ENCODE measurements at places on chromosomes 11 and 22.

- DNase-seq = peak; percentile 47
Observed at GRCh38 chr22:50270666-50271394, 650 bp upstream of the MAPK11 start.

GRCh38 chr11:61626580-61627380, 45.9 kb upstream of the SYT7 start:
- no peak for DNase-seq

- no peak for DNase-seq
Observed at GRCh38 chr11:129418039-129418438, 42.4 kb downstream of the BARX2 start.

GRCh38 chr22:28075358-28075981, 156.4 kb upstream of the PITPNB start:
- DNase-seq = no peak

- no peak for DNase-seq
Observed at GRCh38 chr11:45917286-45917622, 423 bp downstream of the PEX16 start.

DNA sequence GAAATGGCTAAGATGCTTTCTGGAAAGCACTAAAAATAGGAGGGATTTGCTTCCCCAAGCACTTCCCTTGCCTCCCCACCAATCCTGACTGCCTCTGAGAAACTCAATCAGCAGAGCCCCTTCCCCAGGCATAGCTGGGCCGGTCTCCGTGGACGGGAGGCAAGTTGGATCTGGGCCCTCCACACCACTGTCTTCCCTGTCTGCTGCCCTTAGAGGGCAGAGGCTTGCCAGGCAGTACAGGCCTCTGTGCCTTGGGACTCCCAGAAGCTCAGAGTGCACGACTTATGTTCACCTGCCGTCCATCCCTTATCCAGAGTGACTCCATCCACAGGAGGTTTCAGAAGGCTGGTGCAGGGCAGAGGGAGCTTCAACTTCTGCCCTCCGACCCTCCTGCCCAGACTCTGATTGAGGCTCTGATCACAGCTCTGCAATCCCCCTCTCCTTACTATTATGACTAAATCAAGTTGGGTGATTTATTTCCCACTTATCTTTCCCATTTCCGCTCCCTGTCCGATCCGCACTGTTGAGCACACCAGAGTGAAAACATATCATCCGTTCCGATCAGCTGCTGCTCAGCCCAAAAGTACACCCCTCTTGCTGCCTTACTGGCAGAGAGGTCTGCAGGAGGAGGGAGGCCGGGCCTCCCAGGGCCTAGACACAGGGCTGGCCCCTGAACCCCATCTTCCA, 71.8 kb downstream of the DSCAML1 start:
- no peak for DNase-seq

- no peak for DNase-seq
Observed at GRCh38 chr11:69931060-69931910, 112.1 kb upstream of the FGF3 start.

GRCh38 chr11:33089776-33090175, 50.4 kb downstream of the TCP11L1 start:
- no peak for DNase-seq

DNA sequence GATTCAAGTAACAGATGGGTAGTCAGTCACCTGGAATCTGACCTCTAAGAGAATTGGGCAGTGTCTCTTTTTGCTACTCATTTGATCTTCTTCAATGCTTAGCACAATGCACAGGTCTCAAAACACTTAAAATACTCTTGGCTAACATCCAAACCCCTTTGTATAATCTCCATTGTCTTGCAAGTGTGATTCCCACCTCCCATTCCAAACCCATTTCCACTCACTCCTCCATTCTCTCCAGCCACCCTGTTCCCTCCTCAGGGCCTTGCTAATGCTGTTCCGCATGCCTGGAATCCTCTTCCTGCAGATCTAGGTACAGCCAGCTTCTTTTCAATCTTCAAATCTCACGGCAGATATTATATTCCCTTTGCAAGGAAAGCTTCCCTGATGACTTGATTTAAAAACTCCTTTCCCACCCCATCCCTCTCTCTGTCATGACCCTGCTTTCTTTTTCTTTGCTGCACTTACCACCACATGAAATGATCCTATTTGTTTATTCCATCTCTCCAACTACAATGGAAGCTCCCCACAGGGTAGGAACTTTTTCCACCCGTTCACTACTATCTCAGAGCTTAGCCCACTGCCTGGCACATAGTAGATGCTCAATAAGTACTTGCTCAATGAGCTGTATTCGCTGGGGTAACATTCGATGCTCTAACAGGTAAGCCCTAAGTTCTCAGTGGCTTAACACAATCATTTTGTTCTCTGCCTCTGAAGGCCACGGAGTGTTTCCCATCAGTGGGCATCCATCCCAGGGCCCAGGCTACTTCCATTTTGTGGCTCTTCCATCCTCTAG, 121.7 kb downstream of the MN1 start:
- DNase-seq = no peak

DNA sequence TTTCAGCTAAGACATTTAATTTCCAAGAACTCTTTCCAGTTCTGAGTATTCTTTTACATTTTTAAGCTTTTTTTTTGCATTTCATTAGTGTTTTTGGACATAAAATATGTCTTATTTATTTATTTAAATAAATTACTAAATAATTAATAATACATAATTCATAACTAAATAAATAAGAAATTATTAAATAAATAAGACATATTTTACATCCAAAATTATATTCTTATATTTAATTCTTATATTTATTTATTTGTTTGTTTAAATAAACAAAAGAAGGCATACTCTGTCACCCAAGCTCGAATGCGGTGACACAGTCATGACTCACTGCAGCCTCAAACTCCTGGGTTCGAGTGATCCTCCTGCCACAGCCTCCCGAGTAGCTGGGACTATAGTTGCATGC, 3.1 kb upstream of the MMP27 start:
- DNase-seq = no peak

GRCh38 chr11:65896034-65896999, 3.9 kb downstream of the FOSL1 start:
- no peak for DNase-seq

GRCh38 chr11:96149743-96150555, 193.0 kb downstream of the MAML2 start:
- no peak for DNase-seq

DNA sequence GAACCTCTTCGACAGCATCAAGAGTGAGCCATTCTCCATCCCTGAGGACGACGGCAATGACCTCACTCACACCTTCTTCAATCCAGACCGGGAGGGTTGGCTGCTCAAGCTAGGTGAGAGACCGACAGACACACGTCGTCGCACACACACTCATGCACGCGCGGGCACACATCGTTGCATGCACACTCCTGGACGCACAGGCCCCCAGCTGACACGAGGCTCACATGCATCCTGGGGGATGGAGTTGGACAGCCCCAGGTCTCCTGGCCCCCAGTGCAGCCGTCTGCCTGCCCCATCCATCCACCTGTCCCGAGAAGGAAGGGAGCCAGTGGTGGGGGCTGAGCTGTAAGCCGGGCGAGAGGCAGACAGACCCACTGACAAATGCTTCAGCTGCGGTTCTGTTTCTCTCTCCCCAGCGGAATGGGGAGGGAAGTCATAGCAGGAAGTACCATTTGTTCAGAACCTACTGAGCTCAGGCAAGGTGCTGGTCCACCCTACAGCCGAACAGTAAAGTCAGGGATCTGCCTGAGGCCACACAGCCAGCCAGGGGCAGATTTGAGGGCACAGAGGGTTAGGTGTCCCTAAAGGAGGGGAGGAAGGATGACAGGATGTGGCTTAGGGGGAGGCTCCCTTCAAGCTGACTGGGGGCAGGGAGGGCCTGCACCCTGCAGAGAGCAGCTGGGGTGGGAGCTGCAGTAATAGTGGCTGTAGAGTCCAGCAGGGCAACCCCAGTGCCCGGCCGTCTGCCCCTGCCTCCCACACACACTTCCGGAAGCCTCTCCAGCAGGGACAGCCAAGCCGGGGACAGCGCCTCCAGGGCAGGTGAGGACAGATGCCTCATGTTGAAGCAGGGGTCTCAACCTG, 27.1 kb downstream of the CYTH4 start:
- no peak for DNase-seq

DNA sequence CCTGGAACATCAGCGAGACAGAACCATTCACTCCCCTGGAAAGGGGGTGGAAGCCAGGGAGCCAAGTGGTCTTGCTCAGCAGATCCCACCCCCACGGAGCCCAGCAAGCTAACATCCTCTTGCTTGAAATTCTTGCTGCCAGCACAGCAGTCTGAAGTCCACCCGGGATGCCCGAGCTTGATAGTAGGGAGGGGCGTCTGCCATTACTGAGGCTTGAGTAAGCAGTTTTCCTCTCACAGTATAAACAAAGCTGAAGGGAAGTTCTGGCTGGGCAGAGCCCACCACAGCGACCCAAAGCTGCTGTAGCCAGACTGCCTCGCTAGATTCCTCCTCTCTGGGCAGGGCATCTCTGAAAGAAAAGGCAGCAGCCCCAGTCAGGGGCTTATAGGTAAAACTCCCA, 764.8 kb upstream of the LUZP2 start:
- DNase-seq = no peak

DNA sequence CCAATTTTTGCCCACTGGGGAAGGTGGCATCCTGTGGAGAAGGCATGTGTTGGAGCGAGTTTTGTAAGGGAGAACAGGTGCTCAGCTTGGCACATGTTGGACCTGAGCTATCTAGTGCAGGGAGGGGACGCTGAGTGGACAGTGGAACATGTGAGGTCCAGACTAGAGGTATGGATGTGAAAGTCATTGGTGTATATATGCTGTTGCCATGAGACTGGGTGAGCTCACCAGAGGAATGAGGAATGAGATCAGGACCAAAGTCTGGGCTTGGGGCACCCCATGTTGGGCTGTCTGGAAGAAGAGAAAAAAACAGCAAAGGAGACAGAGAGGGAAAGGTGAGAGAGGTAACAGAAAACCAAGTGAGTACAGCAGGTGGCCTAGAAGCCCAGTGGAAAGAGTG, 12.3 kb upstream of the SYT7 start:
- no peak for DNase-seq

DNA sequence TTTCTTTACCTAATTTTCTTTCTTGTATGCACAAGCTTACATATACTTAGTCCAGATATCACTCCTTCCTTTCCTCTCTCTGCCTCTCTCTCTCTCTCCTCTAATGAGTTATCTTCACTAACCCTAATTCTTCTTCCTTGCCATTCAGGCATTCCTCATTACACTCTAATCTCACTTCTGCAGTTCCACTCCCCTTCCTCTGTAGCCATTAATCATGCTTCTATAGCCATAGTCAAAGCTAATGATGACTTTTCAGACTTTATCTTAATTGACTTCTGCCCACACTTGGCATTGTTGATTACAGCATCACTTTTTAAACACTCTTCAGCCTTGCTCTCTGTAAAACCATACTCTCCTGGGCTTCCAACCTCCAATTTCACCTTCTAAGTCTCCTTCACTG, 35.3 kb upstream of the SC5D start:
- no peak for DNase-seq

DNA sequence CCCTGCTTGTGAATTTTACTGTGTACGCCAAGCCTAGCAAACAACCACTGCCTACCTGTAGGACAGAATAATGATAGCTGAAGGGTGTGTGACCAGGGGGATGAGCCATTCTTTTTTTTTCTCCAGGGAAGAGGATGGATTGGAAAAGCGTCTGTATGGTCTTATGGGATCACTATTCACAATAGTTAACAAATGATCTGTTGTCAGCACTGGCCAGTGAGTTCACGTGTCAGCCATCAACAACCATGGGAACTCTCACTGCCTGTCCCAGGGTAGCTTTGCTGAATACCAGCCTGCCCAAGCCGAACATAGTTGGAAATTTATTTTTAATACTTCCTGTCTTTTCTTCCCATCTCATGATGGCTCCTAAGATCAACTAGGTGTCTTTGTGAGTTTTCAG, 170.2 kb downstream of the ST3GAL4 start:
- DNase-seq = no peak

DNA sequence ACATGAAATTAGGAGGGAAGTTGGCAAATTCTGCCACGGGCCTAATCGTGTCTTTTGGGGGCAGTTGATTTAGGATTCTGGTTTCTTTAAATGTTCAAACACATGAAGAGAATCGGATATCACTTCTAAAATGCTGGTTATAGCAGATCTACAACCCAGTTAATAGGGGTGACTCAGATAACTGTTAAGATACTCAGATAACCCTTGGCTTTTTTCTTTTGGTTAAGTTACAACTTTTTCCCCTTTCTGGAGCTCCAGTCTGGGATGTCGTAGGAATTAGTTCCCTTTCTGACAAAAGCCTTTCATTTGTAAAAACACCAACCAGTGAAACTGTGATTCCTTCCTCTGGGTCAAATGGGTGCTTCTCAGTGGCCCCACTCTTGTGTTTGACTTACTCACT, 976 bp downstream of the DEPDC7 start:
- no peak for DNase-seq

- DNase-seq = no peak
Observed at GRCh38 chr11:96277696-96278038, 65.3 kb downstream of the MAML2 start.

GRCh38 chr22:48827268-48827846, 1000.3 kb downstream of the BRD1 start:
- DNase-seq = no peak

GRCh38 chr11:71206186-71206585, 46.2 kb downstream of the SHANK2 start:
- no peak for DNase-seq

GRCh38 chr11:278001-278951, at the start of gene NLRP6:
Gene NLRP6, plus strand, starts transcription at chr11:278407. Its CDS starts 163 bp downstream, at chr11:278570.
- DNase-seq = no peak

DNA sequence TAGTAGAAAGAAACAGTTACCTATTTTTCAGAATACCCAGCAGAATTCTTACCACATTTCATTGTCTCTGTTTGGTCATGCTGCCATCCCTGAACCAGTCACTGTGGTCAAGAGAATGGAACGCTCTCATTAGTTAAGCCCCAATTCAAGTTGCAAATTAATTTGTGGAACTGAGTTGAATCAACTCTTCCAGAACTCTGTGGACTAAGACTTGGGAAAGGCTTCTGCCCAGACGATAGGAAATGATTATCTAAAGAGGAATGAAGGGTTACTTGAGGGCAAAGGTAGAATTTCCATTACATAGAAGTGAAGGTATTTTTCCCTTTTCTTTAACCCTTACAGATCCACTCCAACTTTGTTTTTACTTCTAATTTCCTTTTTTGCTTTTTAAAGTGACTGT, 286.4 kb downstream of the DYNC2H1 start:
- DNase-seq = no peak

GRCh38 chr11:75025561-75025960, 36.8 kb downstream of the NEU3 start:
- no peak for DNase-seq

DNA sequence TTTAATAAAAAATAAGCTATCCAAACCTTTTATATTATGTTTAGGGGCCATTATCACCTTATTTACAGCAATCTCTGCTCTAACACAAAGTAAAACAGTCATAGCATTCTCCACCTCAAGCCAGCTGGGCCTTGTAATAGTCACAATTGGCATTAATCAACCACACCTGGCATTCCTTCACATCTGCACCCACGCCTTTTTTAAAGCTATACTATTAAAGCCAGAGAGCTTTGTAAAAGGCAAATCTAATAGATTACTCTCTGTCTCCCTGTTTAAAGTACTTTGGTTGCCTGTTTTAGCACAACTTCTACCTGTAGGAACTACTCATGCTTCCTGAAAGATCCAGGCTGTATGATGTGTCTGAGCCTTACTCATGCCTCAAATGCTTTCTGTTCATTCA, 113.1 kb downstream of the CSNK2A3 start:
- no peak for DNase-seq
